ENCODE measurements at places on chromosomes 6 and 20.

GRCh38 chr20:58701431-58702160 is 9.0 kb downstream of the NPEPL1 start:
- no peak for DNase-seq

DNA sequence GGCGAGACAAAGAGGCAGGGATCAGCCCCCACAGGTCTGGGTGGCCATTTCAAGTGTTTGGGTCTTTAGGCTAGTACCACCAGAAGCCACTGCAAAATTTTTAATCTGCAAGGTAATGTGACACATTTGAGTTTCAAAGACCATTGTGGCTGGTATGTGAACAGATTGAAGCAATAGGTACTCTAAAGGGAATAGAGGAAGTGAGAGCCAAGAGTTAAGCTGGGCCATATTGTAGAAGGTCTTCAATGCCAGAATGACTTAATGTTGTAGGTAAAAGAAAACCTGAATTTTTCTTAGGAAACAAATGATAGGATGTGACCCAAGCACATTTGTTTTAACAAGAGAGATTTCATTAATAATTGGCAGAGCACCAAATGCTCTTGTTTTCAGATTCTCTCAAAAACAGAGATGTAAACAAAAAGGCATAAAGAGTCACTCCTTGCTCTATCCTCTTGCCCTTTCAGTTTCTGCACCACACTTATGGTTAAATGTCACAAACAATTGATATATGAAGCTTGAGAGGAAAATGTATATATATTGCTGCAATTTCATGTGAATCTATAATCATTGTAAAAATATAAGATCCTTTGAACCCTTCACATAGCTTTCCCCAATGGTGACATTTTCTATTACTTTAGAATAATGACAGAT is 307.1 kb upstream of the PLN start:
- no peak for DNase-seq

DNA sequence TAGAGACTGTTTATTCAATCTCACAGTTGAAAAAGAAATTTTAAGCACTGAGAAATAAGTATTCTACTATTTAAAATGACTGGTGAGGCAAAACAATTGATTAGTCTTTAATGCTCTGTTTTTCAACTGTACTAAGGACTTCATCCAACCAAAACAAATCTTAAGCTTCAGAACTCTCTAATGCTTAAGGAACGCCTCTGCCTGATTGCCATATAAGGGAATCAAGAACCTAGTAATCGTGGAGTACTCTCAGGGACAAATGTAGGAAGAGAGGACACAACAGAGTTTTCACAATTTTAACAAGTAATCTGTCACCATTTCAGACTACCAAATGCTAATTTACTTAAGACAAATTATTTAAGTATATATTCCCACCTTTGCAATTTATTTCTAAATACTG is 16.1 kb downstream of the FBXO30 start:
- no peak for DNase-seq

GRCh38 chr20:17559338-17559737 is 10.5 kb upstream of the DSTN start:
- DNase-seq: no peak

DNA sequence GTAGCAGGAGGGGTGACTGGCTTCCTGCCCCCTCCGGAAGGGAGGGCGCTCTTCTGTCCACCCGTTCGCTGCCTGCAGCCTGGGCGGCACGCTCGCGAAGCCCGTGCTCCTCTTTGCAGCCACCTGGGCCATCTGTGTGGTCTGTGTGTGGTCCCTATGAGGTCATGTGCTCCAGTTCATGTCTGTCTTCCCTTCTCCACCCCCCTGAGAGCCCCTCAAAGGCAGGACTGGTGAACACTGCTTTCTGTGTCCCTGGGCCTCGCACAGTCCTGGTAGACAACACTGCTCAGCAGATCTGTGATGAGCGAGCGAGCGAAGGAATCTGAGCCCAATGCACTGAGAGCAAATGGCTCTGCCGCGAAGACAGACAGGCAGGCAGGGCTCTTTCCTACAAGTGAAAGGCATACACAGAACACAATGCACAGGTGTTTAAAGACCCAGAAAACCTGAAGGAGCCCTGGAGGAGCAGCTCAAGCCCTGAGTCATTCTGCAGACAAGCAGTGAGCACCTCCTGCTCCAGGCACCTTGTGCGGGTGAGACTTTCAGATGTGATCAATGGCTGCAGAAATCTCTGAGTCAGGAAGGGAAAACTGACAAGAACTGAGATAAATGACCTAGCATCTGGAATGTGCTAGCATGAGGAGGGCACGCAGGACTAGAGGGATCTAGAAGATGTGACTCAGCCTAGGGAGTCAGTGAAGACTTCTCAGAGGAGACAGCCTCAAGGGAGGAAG is 27.1 kb downstream of the PPP1R3G start:
- no peak for DNase-seq

All from stimulated activated CD4-positive, alpha-beta T cell treated with anti-CD3 and anti-CD28 coated beads, TNF-alpha, amount 100 ng/mL, for 1 hour (primary cell).